ENCODE measurements at places on chromosomes 3 and 15.

GRCh38 chr3:45232521-45232920 lies 6.4 kb upstream of the TMEM158 start:
- no peak for DNase-seq

- peak; percentile 80 for DNase-seq
Observed at GRCh38 chr3:42780892-42781700, 8.0 kb upstream of the CCDC13 start.

- DNase-seq, result no peak
Observed at GRCh38 chr3:194386066-194386465, 13.0 kb downstream of the GP5 start.

DNA sequence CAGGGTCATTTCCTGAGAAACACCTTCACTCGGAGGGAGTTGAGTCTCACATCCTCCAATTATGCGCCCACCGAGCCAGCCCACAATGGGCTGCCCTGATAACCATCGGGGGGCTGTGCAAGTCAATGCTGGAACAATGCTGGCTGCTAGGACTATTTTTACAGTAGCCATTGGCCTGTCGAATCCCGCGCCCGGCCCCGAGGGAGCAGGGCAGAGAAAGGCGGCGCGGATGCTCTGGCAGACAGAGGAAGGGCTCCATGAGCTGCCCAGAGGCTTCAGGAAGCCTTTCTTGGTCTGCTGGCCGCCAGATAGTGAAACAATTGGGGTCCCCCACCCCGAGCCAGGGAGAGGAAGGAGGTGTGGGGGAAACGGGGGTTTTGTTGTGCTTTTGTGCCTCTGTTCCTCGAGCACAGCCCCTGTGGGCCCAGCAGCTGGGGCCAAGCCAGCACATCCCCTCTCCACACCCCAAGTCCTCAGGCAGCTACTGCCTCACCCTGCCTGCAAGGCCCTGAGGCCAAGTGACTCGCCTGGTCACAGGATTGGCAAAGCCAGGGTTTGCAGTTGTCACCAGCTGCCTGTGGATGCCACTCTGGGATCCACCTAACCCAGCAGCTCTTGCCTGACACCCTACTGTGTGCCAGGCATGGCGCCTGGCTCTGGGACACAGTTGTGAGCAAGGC lies 39.0 kb downstream of the SLC6A6 start:
- peak; percentile 56 for DNase-seq

GRCh38 chr3:72290859-72291638 lies 506.1 kb upstream of the PROK2 start:
- no peak for DNase-seq

GRCh38 chr15:39140060-39140604 lies 440.7 kb upstream of the THBS1 start:
- peak; percentile 84 for DNase-seq

- DNase-seq, result no peak
Observed at GRCh38 chr3:9675736-9676290, 26.5 kb downstream of the MTMR14 start.

DNA sequence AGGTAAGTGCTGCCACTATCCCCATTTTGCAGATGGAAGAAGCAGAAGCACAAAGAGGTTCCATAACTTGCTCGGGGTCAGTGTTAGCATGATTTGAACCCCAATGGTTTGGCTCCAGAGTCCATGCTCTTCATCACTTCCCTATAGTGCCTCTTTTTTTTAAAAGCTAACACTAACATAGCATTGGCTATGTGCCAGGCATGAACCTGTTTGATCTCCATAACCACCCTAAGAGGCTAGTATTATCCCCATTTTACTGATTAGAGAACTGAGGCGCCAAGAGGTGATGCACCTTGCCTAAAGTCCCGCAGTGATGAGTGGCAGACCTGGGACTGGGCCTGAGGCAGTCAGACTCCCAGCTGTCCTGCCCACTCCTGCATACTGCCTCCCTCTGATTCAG lies 7.3 kb downstream of the LINGO1 start:
- DNase-seq, result no peak
